ENCODE measurements at places on chromosomes 16 and 17.

DNA sequence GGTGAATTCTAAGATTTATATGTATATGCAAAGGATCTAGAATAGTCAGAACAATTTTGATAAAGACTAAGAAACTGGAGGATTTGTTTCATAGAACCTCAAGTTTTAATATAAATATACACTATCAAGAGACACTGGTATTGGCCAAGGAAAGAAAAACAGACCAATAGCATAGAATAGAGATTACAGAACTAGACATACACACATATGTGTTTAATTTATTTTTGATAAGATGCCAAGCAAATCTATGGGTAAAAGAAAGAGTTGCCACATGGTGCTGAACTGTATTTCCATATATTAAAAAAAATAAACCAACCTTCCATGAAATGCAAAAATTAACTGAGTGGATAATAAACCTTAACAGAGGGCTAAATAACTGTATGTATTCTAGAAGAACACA, 27.9 kb upstream of the LRRC37A3 start:
- DNase-seq, result no peak

GRCh38 chr16:23408242-23408822, 44.7 kb downstream of the COG7 start:
- no peak for DNase-seq

DNA sequence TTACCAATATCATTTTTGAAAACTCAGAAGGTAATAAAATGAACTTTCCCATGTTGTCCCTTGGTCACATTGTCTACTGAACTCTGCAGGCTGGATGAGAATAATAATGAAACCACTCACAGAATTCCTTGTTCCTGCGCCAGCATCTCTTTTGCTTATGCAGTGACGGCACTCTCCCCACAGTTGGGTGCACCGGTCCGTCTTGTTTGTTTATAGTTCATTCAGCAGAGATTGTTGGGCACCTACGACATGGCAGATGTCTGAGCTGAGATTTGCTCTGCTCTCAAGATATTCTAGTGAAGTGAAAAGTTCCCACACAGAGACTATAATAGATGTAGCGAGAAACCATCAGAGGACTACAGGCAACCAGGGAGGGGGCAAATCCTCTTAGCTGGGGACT, 375.7 kb upstream of the CDH11 start:
- DNase-seq, result no peak

- DNase-seq, result no peak
Observed at GRCh38 chr17:46163316-46163715, 29.9 kb downstream of the KANSL1 start.

DNA sequence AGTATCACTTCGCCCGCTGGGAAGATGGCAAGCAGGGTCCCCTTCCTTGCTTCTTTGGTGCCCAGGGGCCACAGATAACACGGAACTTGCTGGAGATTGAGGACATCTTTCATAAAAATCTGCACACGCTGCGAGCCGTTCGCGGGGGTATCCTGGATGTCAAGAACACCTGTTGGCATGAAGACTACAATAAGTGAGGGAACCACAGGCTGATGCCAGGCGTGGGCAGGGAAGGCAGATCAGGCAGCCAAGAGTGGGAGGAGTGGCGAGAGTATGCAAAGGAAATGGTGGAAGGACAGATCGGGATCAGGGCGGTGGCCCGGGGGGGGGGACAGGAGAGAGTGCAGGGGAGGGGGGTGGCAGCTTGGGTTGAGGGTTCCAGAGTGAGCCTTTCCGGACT, 22.2 kb downstream of the DNAH2 start:
- no peak for DNase-seq

DNA sequence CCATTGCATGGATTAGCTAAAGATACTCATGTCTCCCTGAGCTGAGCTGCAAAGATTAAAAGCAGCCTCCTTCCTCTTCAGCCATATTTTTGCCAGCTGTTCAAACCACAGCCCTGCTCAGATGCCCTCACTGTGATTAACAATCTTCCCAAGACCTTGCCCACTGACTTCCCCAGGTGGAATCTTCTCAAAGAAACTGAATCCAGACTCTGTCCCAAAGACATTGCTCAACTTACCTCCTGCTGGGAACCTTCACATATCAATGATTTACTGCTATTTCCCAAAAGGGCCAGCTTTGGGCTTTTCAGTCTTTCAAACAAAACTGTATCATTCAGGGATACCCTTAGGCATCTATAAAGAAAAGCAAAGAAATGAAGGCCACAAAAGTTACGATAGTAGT, 9.2 kb downstream of the C17orf67 start:
- DNase-seq, result no peak

GRCh38 chr17:67069603-67070136, 25.3 kb downstream of the CACNG1 start:
- no peak for DNase-seq

DNA sequence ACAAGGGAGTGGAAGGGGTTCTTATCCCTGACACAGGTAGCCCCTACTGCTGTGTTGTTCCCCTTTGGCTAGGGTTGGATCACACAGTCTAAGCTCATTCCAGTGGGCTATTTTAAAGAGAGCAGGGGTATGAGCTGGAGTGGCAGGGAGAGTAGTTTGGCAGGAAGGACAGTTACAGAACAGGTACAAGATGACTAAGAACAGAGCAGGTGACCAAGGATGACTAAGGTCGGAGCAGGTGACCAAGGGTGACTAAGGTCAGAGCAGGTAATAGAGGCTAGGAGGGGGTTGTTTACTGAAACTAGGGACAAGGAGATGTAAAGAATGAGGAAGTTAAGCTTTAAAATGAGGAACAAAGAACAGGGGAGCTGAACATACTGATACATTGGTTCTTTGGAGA, 58.8 kb downstream of the UTP18 start:
- DNase-seq, result no peak

GRCh38 chr16:80457871-80458270, 82.9 kb upstream of the DYNLRB2 start:
- DNase-seq, result no peak

DNA sequence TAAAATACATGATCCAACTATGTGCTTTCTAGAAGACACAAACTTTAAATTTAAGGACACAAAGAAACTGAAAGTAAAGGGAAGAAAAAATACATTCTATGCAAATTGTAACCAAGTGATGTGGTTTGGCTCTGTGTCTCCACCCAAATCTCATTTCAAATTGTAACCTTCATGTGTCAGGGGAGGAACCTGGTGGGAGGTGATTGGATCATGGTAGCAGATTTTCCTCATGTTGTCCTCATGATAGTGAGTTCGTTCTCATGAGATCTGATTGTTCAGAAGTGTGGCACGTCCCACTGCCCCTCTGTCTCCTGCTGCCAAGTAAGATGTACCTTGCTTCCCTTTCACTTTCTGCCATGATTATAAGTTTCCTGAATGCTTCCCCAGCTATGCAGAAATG, 15.0 kb downstream of the OR1A1 start:
- no peak for DNase-seq

DNA sequence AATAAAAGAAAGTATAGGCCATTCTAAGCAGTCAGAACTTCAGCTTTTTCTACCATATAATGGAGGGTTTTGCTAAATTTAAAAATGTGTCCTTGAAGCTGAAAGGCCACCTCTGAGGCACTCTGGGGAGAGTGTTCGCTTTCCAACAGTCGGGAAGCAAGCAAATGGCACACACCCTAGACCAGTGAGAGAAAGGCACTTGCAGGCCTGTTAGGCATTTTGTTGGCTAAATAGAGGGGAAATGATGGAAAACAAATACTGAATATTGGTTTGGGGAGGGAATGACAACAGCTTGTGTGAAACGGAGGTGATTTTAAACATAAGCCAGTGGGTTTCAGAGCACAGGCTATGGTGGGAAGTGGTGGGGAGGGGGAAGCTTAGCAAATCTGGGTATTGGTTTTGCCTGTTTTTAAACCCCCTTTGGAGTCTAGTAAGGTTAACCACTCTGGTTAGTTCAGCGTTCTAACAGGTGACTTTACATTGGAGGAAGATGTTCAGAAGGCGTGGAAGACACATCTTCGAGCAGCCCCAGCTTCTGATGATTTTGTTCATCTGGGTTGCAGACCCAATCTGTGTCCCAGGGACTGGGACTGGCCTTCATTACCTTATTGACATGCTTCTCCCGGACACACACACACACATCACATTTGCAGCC, 90.5 kb downstream of the PRKCA start:
- DNase-seq, result no peak

GRCh38 chr17:80187090-80187489, 17.3 kb downstream of the CARD14 start:
- DNase-seq, result no peak

DNA sequence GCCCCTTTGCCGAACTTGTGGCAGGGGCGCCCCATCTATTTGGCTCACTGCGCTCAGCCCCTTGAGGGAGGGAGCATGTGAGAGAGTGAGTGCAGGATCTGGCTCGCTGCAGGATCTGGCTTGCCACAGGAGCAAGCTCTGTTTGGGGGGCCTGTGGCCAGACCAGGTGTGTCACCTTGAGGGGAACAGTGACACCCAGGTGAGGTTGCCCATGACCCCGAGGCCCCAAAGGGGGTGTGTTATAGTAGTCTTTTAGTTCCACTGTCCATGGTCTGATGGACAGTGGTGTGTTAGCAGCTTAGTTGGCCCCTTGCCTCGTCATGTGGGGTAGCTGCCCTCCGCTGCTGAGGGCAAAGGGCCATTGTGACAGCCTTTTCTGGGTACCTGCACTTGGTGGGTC, 41.6 kb downstream of the CCDC42 start:
- no peak for DNase-seq

GRCh38 chr16:68084504-68085258, 489 bp upstream of the NFATC3 start:
- DNase-seq, result no peak

- DNase-seq, result no peak
Observed at GRCh38 chr17:73899839-73900238, 255.6 kb upstream of the SDK2 start.

- DNase-seq, result no peak
Observed at GRCh38 chr16:35134471-35134870, 1675.1 kb downstream of the TP53TG3F start.

DNA sequence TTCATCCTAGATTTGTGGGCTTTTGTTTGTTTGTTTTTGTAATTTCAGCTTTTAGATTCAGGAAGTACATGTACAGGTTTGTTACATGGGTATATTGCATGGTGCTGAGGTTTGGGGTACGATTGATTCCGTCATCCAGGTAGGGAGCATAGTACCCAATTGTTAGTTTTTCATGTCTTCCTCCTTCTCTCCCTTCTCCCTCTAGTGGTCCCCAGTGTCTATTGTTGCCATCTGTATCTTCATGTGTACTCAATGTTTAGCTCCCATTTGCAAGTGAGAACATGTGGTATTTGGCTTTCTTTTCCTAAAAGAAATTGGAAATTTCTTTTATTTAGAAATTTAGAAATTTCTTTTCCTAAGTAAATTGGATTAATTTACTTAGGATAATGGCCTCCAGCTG, 37.1 kb upstream of the BCAS3 start:
- no peak for DNase-seq

GRCh38 chr17:70102531-70102930, 27.5 kb downstream of the KCNJ16 start:
- no peak for DNase-seq

DNA sequence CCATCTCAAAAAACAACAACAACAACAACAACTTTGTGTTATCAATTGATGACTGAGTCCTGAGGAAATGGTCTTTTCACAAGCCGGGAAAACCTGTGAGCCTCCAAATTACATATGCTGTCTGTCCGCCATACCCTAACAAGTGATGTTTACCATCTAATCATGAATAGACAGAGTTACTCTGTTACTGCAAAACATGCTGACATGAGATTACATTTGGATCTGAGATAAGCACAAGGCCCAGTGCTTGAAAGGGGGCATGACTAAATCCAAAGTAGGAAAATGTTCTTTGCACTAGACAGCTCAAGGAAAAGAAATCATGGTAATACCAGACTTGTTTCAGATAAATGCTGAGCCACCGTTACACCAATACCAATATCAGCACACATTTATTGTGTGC, 8.6 kb upstream of the ATXN1L start:
- DNase-seq, result no peak

GRCh38 chr16:57479976-57480753, 6.1 kb downstream of the DOK4 start:
- DNase-seq, result no peak

GRCh38 chr17:53168413-53168812, 654.3 kb upstream of the KIF2B start:
- DNase-seq, result no peak

- DNase-seq, result no peak
Observed at GRCh38 chr16:70635336-70636016, 10.9 kb upstream of the IL34 start.

DNA sequence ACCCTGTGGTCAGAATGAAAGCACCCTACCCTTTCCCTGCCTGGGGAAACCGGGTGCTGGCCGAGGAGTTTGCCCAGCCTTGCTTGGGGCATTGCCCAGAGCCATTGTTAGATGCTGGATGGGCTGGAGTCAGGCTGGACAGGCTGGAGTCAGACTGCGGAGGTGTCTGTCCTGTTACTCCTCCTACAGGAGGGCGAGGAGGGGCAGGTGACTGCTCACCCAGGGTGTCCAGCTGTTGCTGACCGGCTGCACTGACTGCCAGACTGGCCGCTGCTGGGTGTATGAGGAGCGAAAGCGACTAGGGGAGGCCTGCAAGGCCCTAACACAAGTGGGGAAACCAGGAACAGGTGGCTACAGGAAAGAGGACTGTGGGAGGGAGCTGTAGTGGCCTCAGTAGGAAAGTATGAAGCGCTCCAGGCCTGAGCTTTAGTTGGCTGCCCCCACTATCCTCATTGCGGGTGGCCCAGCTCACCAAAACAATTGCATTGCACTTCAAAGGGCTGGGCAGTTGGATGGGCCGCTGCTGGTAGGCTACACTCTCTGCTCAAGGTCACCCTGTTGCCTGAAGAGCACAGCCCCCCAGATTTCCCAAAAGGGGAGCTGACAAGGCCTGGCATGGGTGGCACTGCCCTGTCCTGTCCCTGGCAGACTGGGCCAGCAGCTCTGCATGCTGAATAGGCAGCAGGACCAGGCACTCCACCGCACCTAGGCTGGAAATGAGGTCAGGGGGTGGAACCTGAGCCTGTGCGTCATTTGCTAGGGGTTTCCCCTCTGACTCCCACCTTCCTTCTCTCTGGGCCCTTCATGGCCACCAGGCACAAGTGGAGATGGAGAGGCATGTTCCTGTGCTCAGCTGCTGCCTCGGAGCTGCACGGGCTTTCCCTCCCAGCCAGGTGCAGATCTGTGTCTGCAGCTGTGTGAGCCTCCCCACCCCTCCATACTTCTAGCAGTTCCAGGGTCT, 18.4 kb downstream of the LDHD start:
- no peak for DNase-seq

Data from RWPE2 (cell line).